ENCODE measurements at places on chromosomes 12 and 14.
A peak's percentile ranks its signal among the peaks of the same experiment; 100 is the strongest.

GRCh38 chr12:1993341-1993740 lies 10.9 kb downstream of the DCP1B start:
- DNase-seq, result no peak

DNA sequence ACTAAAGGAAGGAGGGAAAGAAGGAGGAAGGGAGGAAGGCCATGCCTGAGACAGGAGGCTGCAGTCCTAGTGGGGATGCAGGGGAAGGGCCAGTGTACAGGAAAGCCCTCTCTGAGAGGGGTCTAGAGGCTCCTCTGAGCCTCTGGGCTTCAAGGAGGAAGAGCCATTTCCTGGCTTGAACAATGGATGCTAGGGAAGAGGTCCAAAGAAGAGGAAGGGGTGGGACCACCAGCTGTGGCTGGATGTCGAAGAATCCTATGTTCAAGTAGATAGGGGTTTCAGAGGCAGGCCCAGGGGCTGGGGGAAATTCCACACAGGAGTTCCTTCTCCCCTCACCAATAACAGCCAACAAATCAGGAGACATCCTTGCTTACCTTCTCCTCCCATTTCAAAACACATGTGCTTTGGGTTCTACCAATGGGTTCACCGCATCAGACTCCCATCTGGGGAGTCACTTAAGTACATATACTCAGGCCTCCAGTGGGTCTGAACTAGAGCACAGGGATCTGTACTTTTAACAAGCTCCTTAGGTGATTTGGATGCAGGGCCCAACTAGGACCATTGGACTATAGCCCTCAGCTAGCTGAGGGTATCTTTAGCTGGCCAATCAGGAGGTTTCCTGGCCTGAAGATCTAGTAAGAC lies 32.4 kb downstream of the PRPF40B start:
- no peak for DNase-seq

GRCh38 chr14:97524589-97525319 lies 727.6 kb downstream of the VRK1 start:
- no peak for DNase-seq

DNA sequence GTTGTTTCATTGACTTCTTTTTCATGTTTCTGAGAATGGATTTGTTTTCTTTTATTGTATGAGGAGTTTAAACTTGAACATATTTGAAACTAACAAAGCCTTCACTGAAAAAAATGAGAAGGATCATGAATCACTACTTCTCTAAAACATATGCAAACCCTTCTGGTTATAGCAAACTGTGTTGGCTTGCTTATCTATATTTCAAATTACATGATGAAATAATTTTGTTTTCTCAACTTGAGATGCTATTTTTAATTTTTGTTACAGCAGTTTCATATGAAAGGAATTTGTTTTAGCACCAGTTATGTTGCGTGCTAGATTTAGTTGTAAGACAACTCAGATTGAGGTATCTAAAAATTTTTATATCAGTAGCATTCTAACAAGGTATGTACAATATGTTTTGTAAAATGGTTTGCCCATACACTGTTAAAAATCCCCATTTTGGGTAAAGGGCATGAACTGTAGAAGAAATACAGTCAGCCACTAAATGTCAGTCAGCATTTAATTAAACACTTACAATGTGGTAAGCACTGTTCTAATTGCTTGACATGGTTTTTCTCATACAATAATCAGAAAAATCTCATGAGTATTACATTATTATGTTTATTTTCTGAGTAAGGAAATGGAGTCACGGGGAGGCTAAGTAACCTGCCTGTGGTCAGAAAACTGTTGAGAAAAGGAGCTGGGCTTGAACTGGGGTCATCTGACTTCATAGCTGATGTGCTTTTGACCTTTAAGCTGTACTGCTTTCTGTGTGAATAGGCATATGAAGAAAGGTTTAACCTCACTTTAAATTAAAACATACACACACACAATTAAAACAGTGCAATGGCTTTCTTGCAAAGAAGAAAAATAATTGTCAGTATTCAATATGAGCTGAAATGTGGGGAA lies 105.7 kb downstream of the PLEKHA5 start:
- no peak for DNase-seq

DNA sequence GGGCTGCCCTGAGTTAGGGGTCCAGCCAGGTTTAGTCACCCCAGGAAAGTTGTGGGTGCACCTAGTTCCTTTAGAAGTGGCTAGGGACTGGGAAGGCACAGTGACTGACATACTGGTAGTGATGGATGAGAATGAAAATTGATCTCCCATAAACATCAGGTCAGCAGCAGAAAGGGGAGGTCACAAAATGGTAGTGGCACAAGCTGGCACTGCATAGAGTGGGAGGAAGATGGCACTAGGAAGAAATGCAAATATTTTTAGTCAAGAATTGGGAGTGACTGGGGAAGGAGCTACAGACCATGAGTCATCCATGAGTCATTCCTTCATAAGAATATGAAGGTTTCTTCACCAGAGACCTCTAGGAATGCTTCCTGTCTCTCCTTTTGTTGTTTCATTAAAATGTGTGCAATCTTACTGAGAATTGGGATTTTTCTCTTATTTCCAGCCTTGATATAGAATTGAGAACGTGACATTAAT lies 198.3 kb upstream of the AMIGO2 start:
- peak; percentile 84 for DNase-seq

DNA sequence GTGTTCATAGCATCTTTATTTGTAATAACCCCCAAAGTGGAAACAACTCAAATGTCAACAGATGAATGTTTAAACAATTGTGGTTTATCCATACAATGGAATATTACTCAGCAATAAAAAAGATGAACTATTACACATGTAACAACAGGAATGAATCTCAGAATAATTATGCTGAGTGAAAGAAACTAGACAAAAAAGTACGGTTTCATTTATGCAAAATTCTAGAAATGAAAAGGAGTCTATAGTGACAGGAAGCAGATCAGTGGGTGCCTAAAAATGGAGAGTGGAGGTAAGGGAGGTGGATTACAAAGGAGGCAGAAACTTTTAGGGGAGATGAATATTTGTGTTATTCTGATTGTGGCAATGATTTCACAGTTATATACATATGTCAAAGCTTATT lies 4.8 kb downstream of the PRKCH start:
- no peak for DNase-seq

GRCh38 chr14:90986510-90986909 lies 73.9 kb downstream of the RPS6KA5 start:
- no peak for DNase-seq

GRCh38 chr12:121110211-121110940 lies 22.3 kb upstream of the P2RX7 start:
- peak; percentile 46 for DNase-seq

GRCh38 chr14:90726656-90727055 lies 89.6 kb downstream of the TTC7B start:
- DNase-seq, result no peak

DNA sequence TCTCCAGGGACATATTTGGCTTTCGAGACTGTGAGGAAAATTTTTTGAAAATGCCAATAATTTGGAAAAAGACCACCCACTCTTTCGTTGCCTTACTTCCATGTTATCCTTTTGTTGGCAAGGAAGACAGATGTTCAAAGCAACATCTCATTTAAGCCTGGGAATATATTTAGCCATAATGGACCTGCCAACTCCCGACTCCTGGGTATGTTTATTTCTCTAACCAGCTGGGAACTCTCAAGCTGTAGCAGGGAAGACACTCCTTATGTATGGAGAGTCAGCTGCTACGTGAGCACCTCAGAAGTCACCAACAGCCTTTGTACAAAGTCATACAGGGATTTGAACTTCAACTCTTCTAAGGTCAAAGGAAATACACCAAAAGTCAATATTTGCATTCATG lies 96.5 kb upstream of the DAAM1 start:
- no peak for DNase-seq

DNA sequence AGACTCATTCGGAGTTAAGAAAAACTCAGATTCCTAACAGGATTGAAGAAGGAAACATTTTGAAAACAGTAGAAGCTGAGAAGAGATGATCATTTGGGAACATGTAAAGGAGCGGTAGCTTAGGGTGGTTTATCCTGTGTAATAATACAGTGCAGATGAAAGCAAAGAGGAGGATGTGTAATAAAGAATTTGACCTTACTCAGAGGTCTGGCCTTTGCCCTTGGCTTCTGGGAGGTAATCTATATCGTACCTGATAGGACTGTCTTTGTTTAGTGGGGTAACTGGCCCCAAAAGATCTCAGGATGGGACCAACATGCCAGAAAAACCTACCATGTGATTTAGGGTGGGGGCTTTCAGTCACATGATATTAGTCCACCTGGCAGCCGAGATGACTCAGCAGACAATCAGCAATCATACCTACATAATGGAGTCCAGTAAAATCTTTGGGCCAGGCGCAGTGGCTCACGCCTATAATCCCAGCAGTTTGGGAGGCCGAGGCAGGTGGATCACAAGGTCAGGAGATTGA lies 23.3 kb upstream of the KLHL42 start:
- DNase-seq, result no peak

DNA sequence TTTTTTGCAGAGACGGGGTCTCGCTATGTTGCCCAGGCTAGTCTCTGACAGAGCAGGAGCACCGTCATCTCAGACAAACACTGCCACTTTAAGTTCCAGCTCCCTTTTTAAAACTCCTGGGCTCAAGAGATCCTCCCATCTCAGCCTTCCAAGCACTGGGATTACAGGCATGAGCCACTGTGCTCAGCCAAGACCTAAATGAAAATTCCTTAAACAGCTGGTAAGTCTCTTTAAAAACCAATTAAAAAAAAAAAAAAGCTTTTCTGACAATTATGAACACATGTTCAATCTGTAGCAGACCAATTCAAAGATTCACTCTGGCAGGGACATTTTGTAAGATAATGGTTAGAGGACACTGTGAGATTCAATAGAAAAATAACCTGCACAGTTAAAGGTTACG lies 77.8 kb downstream of the HECTD4 start:
- no peak for DNase-seq

GRCh38 chr14:54335569-54336155 lies 61.1 kb upstream of the CDKN3 start:
- DNase-seq, result no peak
